ENCODE measurements at places on chromosomes 3 and 15.

- DNase-seq = no peak
Measured at GRCh38 chr3:115160295-115160694, 13.2 kb upstream of the ZBTB20 start.

DNA sequence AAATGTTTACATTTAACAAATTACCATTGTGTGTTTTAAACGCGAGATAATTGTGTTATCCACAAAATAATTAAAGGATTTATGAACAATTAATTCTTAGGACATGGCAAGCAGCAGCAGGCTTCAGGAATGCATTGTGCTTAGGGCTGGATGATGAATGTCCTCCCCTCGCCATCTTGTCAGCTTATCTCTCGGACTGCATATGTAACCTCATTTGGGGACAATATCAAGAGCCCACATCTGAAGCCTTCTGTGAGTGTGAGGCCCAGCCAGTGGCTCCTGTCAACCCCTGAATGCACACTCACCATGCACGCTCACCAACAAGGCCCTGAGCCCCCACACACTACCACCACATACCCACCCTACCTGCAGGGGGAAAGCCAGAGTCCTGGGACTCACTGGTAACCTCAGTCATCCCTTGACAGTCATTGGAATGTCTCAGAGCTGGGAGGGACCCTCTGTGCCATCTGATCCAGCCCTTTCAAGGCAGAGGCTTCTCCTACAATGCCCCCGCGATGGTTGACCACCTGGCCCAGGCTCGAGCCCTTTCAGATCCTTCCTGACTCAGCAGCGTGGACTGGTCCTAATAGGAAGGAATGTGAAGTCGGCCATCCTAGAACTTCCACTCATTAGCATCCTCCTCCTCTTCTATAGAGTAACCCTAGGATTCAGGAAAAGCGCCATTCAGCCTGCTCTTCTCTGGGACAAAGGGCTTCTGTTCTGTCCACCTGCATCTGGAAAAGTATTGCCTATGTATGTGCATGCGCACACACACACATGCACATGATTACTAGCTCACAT is 38.2 kb downstream of the MRPL46 start:
- no peak for DNase-seq

DNA sequence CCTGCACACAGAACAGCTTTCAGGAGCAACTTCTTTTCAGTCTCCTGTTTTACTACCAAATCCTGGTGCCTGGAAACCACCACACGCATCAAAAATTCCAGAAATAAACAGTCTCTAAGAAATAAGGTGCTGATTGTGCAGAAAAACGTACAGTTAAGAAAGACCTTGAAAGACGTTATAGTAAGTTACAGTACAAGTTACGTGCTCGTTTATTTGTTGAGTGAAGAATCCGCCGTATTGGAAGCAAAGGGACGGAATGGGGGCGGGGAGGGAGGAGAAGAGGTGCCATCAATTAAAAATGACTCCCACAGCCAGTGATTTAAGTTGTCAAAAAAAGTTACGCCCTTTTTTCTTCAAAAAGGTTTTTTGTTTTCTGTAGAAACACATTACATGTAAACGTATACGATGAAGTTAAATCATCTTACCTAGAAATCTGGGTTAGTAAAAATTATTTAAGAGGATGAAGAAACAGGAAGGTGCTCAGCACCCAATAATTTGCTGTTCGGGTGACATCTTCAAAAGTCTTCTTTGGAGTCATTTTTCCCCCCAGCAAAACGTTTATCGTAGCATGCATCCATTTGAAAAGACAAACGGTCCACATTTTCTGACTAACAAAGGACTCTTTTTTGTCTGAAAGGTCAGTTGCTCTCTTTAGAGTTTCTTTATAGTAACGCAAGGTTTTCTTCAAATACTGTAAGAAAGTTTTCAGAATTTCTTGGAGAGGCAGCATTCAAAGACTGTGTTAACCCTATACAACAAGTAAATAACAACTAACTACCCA is 782 bp upstream of the UACA start:
- no peak for DNase-seq

GRCh38 chr15:91100814-91101607 is 954 bp downstream of the SV2B start:
- DNase-seq = no peak

- DNase-seq = no peak
Measured at GRCh38 chr15:57849317-57849716, 142.8 kb downstream of the POLR2M start.

DNA sequence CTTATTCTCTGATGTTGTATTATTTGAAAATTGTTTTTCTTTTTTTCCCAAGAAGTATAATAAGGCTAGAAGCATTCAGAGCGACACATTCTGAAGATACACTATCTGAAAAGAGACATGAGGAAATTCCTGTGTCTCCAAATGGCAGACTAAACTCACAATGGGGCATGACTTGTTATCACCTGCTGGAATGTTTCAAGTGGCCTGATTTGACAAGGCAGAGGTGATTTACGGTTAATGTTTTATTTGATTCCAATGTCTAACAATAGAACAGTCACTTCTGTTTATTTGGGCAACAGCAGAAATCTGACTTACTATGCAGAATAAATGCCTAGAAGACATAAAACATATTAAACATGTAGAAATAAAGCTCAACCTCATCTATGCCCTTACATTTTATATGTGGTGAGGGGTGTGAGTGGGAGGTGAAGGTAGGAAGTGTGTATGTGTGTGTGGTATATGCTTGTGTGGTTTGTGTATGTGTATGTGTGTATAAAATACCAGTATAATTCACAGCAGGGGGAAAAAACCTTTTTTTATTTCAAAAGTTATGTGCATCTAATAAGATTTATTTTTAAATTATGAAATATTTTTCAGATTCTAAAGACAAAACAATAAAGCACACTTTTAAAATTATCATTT is 1051.7 kb downstream of the ROBO2 start:
- no peak for DNase-seq

DNA sequence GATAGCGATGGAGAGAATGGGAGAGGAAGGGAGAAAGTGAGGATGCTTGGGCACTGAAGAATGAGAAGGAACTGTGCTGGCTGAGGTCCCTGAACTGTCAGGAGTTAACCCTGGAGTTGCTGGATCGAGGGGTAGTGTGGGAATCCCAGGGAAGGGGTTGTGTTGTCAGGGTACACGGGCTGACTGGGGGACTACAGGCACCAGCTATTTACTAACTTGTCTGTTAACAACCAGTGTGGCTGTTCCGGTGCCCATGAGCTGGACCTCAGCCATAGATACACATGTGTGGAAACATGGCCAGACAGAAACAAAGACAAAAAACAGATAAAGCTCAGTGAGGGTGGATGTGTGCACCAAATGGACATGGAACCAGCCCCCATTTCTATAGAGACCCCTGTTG is 55.1 kb downstream of the GASK1A start:
- DNase-seq = no peak

GRCh38 chr15:41870689-41871081 is 23.2 kb downstream of the SPTBN5 start:
- DNase-seq = no peak

DNA sequence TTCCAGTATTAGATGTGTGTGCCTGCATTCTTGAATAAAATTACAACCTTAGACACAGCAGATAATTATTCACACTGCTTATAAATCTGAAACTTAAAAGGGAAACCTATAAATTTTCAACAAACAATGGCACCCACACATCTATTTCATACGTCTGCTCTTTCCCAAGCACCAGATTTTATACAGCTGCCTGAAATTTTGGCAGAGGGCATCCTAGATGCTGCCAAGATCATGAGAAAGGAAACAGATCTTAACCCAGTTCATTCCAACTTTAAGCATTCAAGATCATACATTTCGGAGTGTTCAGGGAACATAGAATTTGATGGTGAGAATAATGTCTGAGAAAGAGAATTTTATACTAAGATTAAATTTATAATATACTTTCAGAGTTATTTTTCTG is 53.1 kb downstream of the CLDN1 start:
- DNase-seq = no peak

GRCh38 chr15:28987337-28987736 is 101.6 kb downstream of the APBA2 start:
- DNase-seq = no peak

- no peak for DNase-seq
Measured at GRCh38 chr3:128280481-128281052, 127.3 kb downstream of the EEFSEC start.

DNA sequence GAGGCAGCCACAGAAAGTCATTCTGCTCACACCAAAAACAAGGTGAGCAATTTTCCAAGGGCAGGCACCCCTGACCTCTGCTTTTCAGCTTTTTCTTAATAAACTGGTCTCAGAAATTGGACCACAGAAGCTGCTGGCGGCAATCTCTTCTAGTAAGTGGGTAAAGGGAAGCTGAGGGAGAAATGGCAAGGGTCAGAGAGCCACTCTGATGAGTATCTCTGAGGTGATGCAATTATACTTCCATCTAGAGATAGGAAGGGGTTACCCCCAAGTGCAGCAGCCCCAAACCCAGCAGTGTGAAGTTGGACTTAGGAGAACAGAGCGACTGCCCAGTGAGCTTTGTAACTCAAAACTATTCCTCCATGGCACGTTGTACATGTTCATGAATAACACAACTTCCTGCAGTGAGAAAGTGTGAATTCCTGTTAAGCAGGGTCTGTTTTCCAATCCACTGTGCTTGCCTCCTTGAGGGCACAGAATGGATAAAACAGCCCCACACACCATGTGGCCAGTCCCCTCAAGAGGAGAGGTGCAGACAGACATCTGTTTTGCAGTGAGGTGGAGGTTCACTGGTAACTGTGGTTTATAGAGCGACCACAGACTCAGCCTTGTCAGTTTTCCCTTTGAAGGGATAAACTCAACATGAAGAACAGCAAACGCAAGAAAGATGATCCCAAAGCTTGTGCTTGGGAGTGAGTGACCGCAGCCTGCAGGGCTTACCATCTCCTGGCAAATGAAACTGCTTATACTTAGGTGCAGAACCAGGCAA is 683.4 kb upstream of the CFAP20DC start:
- DNase-seq = no peak

DNA sequence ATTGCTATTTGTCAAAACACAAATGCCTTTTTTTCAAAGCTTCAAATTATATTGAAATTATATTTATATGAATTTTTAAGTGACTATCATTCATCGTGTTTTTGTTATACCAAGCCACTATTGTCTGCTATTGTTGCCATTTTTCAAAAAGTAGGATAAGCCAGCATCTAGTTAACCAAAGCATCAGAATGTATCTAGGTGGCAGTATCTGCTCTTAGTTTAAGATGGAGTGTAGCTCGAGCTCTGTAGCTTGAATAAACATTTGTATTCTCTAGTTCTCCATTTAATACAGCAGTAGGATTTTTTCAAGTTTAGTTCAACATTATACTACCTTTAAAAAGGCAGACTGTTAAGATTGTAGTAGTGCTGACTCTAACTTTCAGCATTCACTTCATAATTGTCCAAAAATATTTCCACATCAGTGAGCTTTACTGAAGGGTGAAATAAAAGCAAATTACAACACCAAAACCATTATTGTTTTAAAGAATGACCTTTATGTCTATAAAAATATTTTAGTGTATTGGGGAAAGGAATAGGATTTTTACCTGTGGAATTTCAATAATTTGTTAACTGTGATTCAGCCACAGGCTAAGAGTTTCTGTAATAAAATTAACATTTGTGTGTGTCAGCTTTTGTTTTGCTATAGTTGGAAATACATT is 19.6 kb upstream of the C15orf61 start:
- DNase-seq = no peak

DNA sequence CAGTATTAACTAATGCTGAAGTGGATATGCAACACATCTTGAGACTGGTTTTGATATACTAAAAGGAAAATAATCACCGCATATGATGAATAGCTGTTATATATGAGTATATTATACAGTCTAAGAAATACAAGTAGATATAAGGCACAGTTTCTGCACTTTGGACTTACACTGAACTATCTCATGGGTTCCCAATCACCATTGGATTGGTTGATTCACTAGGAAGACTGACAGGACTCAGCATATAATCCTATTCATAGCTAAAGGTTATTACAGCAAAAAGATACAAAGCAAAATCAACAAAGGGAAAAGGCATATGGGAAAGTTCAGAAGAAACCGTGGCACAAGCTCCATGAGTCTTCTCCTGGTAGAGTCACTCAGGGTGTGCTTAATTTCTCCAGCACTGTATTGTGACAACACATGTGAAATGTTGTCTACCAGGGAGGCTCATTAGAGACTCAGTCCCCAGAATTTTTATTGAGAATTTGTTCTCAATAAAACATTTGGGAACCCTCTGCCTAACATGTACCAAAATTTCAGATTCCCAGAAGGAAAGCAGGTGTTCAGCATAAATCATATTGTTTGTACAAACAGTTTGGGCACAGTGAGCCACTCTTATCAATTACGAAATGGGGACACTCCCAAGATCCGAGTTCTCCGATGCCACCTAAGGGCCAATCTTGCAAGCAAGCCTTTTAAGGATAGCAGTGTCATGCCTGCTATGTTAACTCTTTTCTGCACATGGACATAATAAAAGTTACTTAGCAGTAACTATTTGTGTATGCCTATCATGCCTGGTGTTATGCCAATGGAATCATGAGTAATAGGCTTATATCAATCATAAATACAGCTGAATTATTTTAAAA is 26.8 kb downstream of the CMC1 start:
- no peak for DNase-seq

Data from mesothelial cell of epicardium (in vitro differentiated cells).